ENCODE measurements at places on chromosomes 4 and X.
A peak's percentile ranks its signal among the peaks of the same experiment; 100 is the strongest.

- DNase-seq: no peak
Measured at GRCh38 chr4:52235552-52236201, 184.6 kb downstream of the SPATA18 start.

DNA sequence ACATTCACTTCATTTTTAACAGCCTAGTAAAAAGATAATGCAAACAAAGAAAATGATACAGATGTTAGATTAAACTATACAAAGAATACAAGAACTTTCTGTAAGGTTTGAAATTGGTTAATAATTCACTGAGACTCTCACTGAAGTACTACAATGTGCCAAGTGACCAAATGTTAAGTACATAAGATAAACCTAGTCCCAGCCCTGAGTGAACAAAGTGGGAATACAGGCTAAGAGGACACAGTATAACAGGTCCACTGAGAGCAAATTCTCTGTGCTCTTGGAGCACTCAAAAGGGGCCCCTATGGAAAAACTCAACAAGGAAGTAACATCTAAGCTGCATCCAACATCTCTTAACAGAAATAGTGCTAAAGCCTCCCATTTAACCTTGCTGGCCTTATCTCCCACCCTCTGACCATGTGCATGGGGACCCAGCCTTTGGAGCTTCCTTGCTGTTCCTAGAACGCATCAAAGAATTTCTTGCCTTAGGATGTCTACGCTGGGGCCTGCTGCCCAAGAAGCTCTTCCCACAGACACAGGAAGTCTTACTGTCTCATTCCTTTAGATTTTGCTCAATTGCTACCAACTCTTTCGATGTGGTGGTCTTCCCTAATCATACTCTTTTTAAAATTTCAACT lies 113.4 kb downstream of the ZAR1 start:
- DNase-seq: no peak

- no peak for DNase-seq
Measured at GRCh38 chr4:158053801-158054200, 119.0 kb downstream of the GASK1B start.

DNA sequence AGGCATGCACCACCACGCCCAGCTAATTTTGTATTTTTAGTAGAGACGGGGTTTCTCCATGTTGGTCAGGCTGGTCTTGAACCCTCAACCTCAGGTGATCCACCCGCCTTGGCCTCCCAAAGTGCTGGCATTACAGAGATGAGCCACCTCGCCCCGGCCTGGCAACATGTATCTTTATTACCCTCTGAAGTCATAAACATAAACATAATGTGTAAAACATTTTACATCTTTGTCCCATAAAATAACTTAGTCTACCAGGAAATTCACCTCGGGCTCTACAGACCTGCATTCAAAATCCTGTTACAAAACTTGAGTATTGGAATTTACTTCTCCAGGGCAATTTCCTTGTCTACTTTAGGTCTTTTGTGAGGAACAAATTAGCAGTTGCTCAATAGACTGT lies 68.1 kb upstream of the DUSP21 start:
- DNase-seq: no peak

DNA sequence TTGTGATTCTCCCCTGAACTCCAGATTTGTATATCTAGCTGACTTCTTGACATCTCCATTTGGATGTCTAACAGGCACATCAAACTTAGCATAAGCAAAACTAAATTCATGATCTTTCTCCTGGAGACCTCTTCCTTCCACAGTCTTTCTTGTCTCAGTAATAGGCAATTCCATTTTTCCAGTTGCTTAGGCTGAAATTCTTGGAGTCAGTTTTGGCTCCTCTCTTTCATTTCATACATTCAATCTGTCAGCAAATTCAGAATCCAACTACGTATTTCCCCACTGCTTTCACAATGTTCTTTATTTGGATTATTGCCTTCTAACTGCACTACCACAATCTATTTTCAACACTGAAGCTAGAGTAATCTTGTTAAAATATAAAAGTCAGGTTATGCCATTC lies 219.9 kb upstream of the GLRA2 start:
- DNase-seq: no peak

- DNase-seq: no peak
Measured at GRCh38 chrX:50765986-50766385, 48.0 kb downstream of the SHROOM4 start.

- DNase-seq: no peak
Measured at GRCh38 chrX:81201071-81201470, 642 bp downstream of the HMGN5 start.

- DNase-seq: no peak
Measured at GRCh38 chr4:27181693-27182092, 321.1 kb downstream of the STIM2 start.

DNA sequence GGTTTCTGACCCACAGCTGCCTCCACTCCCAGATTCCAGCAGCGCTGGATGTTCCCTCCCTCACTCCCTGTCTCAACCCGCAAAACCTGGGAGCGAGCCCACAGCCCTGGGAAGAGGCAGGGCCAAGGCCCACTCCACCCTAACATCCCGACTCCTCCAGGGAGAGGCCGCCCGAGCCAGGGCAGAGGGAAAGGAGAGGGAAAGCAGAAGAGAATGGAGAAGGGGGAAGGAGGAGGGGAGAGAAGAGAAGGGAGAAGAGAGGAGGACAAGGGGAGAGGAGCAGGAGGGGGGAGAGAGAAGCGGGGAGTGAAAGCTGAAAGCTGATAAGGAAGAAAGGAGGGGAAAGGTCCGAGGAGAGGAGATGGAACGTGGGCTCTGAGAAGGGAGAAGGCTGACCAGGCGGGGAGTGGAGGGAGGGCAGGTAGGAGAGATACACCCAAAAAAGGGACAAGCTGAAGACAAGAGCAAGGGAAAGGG lies 120.2 kb upstream of the PJA1 start:
- DNase-seq: peak; percentile 86

GRCh38 chr4:79886021-79886420 lies 187.0 kb downstream of the ANTXR2 start:
- DNase-seq: no peak

DNA sequence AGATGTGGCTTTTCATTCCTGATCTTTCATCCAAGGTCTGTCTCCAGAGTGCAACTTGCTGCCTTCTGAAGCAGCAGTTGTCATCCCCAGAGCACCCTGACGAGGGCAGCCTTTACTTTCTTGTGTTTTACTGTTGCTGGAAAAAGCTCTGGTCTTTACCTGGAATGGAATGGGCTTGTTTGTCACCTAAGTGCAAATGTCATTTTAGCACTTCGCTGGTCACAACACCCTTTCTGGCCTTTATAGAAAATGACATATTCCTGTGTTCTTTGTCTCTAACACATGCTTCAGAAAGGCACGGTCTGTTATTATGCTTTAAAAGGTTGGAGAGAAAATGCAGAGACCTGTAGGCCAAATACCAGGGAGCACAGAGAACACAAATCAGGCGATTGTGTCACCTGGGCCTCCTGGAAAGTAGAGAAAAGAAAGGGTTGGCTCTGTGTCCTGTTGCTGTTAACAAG lies 332.7 kb upstream of the IGFBP7 start:
- no peak for DNase-seq

DNA sequence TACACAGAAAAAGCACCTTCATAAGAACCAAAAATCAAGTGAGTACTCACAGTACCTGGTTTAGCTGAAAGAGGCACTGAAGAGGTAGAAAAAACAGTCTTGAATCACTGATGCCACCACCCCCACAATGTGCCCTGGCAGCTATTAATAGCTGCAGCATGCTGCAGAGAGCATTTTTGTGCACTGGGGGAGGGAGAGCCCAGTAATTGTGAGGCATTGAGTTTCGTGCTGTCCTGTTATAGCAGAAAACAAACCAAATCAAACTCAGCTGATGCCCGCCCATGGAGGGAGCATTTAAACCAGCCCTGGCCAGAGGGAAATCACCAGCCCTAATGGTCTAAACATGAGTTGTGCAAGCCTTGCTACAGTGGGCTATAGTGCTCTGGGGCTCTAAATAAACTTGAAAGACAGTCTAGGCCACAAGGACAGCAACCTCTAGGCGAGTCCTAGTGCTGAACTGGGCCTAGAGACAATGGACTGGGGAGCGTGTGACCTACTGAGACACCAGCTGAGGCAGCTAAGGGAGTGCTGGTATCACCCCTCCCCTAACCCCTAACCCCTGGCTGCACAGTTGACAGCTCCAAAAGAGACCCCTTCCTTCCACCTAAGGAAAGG lies 106.3 kb upstream of the TMLHE start:
- no peak for DNase-seq

GRCh38 chr4:108527723-108528122 lies 92.7 kb upstream of the RPL34 start:
- DNase-seq: no peak

DNA sequence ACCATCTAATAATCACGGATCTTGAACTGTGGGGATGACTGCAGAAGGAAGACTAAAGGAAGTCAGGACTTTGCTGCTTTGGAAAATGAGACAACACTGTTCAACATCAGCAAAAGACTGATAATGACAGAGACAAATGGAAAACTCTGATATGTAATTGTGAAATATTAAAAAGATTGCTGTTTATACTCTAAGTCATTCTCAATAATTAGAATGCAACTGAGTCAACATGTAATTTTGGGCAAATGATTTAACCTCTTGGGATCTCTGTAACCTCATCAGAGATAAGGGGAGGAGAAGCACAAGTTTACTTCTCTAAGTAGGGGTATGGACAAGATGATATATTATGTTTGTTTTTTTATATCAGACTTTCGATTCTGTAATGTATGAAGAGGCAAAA lies 121.9 kb downstream of the GASK1B start:
- no peak for DNase-seq

- DNase-seq: no peak
Measured at GRCh38 chr4:107432451-107432850, 287.6 kb downstream of the PAPSS1 start.

GRCh38 chr4:40553995-40554394 lies 75.7 kb downstream of the RBM47 start:
- no peak for DNase-seq

GRCh38 chr4:179195887-179196286 lies 1753.7 kb upstream of the AGA start:
- DNase-seq: no peak

GRCh38 chr4:129059028-129059427 lies 34.3 kb downstream of the SCLT1 start:
- DNase-seq: no peak

- no peak for DNase-seq
Measured at GRCh38 chr4:138865765-138866164, 149.8 kb upstream of the NOCT start.

DNA sequence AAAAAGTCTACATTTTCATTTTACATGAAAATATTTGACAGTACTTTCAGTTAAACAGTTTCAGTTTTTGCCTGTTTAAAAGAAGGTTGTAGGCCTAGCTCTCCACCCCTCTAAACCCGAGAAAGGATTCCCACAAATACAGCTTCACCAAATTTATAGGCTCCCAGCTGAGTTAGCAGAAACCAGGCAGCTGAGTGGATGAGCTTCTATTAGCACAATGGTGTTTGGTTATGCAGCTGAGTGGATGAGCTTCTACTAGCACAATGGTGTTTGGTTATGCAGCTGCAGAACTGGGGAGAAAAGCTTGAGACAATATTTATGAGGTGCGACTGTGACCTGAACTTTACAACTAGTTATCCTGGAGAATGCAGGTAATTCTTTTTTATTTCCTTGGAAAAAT lies 36.6 kb upstream of the PAQR3 start:
- no peak for DNase-seq

DNA sequence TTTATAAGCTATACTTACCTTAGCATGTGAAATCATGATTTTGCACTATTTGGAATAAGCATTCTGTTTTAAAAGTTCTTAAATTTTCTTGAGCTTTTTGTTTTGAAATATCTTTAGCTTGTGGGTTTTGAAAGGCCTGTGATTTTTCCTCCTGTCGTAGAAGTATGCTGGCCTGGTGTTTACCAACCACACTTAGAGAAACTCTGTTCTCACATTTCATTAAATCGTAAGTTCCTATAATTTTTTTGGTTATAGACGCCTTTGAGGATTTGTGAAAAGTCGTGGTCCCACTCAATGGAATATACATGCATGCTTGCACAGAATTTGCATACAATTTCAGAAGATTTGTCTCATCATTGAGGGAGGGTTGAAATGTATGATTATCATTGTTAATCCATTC lies 63.6 kb downstream of the PDLIM5 start:
- no peak for DNase-seq

GRCh38 chr4:23105759-23106370 lies 413.1 kb downstream of the GBA3 start:
- DNase-seq: no peak

GRCh38 chr4:2817701-2818350 lies 24.9 kb downstream of the SH3BP2 start:
- peak; percentile 70 for DNase-seq

GRCh38 chrX:22433292-22434070 lies 160.8 kb downstream of the CBLL2 start:
- DNase-seq: peak; percentile 13

DNA sequence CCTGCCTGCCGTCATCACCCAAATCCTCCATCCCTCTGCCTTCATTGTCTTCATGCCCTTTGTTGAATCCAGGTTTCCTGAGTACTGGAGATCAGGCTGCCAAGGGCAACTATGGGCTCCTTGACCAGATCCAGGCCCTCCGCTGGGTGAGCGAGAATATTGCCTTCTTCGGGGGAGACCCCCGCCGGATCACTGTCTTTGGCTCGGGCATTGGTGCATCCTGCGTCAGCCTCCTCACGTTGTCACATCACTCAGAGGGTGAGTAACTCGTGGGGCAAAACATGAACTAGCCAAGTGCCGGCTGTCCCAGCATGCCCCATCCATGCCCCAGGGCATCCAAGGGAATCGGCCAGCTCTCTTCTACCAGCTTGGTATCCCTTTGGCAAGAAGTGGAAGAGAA lies 19.4 kb downstream of the NLGN3 start:
- no peak for DNase-seq

DNA sequence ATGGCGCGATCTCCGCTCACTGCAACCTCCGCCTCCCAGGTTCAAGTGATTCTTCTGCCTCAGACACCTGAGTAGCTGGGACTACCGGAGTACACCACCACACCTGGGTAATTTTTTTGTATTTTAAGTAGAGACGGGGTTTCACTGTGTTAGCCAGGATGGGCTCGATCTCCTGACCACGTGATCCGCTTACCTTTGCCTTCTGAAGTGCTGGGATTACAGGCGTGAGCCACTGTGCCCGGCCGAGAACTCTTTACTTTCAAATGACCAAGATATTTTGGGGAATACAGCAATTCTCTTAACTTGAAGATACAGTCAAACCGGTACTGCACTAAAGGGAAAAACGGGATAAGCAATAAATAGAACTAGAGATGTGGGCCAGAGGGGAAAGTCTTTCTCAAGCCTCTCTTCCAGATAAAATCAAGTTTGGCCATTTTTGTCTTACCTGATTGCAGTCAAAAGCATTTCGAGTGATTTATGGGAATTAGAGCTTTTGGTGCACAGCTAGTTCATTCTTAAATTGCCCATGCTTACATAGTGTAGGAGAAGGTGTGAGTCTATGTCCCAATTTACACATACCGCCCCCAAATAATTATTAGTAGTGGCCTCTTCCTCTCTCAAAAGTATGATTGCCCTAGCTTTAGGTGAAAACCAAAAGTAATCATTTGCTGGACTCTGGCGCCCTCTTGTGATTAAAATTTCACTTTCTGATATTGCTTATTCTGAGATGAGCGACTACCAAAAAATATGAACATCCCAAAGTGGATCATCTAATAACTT lies 53.2 kb upstream of the ABCG2 start:
- DNase-seq: no peak

All from right cardiac atrium (tissue), 5 donors.